ENCODE measurements at places on chromosomes 1 and 21.
A peak's percentile ranks its signal among the peaks of the same experiment; 100 is the strongest.

- no peak for DNase-seq
These were observed 157.8 kb downstream of the VPS13D start for GRCh38 chr1:12387641-12388040.

- no peak for DNase-seq
These were observed 73.6 kb downstream of the PAPPA2 start for GRCh38 chr1:176536588-176536987.

DNA sequence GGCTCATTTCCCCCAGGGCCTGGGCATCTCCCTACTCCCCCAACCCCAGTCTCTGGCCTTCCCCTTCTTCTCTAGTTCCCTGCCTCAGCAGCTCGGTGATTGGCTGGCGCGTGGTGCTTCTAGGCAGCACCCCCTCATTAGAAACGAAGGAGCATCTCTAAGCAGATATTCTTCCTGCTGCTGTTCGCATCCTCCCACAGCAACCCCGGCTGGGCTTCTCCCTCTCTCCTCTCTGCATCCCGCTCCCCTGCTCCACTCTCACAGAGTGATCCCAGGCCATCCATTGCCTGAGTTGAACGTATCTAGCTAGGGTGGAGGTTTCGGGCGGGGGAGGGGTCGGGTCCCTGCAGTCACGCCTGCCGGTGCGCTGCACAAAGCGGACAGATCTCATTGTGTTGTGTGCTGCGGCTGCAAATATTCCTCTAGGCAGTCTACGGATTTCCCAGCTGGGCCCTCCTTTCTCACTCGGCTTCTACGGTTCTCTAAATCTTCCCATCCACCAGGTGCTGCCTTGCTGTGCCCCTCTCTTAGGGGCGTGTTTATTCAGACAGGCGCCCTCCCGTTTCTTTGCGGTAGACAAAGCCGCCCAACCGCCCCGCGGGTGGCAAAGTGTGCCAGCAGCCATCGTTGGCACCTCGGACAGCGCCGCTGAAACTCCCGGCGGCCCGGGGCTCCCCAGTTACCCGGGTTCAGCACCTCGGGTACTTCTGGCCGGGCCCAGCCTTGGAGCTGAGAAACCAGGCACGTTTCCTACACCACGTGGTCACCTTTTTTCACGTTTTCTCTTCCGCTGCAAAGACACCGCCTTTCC is 2.2 kb downstream of the CACNA1E start:
- DNase-seq = no peak

GRCh38 chr21:32307706-32308105 is 9.1 kb downstream of the MRAP start:
- no peak for DNase-seq

GRCh38 chr1:1050577-1051052 is 23.5 kb downstream of the RNF223 start:
- peak; percentile 63 for DNase-seq

DNA sequence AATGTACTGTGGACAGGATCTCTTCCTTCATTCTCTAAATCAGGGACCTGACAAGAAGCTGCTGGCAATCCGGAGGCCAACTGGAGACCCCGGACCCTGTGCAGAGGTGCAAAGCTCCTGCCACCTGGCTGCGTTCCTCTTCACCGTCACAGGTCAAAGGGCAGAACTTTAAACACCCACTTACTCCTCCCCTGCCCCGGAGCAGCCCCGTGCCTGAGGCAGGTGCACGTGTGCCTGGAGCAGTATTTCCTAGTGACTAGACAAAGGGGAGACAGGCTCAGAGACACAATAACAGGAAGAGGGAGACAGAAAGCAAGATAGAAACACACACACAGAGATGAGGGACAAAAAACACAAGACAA is 6.6 kb upstream of the PIGC start:
- DNase-seq = no peak

GRCh38 chr1:230108580-230108979 is 41.5 kb downstream of the GALNT2 start:
- DNase-seq = no peak

DNA sequence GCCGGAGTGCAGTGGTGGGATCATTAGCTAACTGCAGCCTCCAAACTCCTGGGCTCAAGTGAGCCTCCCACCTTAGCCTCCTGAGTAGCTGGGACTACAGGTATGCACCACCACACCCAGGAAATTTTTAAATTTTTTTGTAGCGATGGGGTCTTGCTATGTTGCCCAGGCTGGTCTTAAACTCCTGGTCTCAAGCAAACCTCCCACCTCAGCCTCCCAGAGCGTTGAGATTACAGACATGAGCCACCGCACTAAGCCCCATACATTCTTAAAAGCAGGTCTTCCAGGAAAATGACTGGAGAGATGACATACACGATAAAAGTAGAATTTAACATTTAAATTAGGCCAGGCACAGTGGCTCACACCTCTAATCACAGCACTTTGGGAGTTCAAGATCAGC is 13.4 kb downstream of the MTFR1L start:
- no peak for DNase-seq

Data from left ventricle myocardium inferior (tissue), 1 donor.